Forelimb muscle (tissue), 1 donor: ENCODE measurements at places on chromosomes 5 and 9. TPM values are rescaled to one million over a fixed set of nuclear protein-coding genes. Genes with fewer than 3 reads are reported as not detected.

DNA sequence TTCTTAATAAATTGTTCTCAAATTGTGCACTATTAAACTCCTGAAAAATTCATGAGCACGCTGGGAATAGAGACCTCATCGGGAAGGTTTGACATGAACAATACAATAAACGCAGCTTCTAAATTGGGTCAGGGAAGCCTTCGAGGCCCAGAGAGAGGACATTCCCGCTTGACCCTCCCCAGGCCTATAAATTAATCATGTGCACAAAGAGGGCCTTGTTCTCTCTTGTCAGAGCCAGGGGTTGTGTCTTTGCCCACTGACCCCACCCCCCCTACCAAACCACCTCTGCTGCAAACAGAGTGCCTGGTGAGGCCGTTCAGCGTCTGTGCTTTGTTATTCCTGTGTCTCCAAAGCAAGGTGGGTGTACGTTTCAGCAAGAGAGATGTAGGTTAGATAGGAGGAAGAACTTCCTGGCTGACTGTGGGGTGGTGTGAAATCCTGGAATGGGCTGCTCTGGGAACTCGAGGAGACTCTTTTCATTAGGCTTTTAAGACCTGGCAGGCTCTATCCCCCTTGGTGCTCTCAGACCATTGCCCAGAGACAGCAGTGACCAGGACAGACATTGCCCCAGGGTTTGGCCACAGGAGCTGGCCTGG, 18.2 kb upstream of the DAB2IP start:
- DNase-seq = no peak

DNA sequence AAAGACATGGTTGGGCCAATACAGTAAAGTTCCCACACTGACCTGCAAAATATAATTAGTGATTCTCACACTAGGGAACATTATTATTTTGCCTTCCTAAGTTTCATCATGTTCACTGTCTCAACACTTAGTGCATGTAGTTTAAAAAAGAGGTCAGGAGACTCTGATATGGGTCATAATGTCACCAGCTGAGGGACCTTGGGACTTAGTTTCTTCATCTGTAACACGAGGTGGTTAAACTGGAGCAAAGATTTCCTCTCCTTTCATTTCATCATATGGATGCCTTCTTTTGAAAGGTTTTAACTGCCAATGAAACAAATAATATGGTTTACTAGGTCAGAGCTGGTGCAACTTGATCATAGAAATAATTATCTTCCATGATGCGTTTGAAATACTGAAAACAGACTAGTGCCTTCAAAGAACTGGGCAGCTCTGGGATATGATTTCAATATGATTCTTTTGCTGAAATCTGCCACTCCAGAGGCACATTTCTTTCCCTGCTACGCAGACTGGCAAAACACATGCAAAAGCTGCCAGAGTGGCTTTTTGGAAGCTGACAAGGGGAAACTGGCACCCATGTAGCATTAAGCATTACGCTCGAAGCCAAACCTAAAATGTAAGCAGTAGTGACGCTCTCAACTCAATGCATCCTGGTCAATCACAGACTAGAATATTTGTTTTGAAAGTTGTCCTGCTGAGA, 20.8 kb downstream of the RETREG1 start:
- DNase-seq = no peak

GRCh38 chr9:95065224-95065623, 252.3 kb downstream of the FANCC start:
- no peak for DNase-seq

DNA sequence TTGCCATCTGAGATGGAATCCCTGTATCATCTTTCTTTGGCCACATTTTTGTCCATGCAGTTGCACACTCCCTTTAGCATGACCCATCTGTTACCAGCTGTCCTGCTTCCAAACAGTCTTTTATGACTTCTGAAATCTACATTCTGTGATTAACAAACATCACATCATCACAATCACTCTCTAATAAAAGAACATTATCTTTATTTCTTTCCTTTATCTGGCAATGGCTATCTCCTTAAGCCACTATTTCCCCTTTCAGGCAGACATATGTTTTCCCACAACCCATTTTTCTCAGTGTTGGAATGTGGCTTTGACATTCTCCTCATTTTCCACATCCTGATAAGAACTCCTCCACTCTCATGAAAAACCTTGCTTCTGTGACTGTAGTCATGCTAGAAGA, 141.0 kb downstream of the ST8SIA4 start:
- DNase-seq = no peak

GRCh38 chr5:157362982-157363381, 97.0 kb upstream of the NIPAL4 start:
- no peak for DNase-seq

- DNase-seq = no peak
Observed at GRCh38 chr9:125649315-125649714, 57.7 kb downstream of the MAPKAP1 start.

DNA sequence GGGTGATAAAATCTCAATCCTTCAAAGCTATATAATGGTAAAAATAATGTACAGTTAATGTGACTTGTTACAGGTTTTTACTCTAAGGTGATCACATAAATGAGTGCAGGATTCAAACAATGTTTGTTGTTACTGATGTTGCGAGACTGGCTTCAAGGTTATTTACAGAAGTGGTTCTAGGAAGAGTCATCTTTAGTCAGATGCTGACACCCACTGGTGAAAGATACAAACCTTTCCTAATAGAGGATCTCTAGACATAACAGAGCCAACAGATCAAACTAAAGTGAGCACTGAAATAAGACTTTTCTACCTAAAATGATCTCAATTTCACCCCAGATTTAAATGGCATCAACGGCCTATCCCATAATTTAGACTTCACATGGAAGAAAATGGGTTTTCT, 20.2 kb downstream of the ARSB start:
- peak; percentile 67 for DNase-seq

DNA sequence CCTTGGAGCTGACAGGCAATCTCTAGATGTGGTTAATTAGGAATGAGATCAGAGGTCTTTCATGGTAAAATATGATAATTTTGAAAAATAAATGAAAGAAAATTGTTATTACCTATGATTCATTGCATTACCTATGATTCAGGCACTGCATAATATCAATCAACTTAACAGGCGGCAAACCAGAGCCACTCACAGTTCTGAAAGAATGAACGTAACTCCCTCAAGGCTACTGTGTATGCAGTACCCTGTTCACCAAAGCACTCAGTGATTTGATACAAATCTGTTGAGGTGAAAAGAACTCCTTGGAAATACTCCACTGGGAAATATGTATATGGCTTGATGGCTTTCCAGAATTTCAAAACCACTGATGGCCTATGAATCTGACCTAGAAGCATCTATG, 398.9 kb downstream of the ACTL7B start:
- no peak for DNase-seq

- no peak for DNase-seq
Observed at GRCh38 chr5:96854067-96854466, 22.2 kb upstream of the ERAP2 start.

- no peak for DNase-seq
Observed at GRCh38 chr5:158384535-158385481, 525.9 kb upstream of the CLINT1 start.

DNA sequence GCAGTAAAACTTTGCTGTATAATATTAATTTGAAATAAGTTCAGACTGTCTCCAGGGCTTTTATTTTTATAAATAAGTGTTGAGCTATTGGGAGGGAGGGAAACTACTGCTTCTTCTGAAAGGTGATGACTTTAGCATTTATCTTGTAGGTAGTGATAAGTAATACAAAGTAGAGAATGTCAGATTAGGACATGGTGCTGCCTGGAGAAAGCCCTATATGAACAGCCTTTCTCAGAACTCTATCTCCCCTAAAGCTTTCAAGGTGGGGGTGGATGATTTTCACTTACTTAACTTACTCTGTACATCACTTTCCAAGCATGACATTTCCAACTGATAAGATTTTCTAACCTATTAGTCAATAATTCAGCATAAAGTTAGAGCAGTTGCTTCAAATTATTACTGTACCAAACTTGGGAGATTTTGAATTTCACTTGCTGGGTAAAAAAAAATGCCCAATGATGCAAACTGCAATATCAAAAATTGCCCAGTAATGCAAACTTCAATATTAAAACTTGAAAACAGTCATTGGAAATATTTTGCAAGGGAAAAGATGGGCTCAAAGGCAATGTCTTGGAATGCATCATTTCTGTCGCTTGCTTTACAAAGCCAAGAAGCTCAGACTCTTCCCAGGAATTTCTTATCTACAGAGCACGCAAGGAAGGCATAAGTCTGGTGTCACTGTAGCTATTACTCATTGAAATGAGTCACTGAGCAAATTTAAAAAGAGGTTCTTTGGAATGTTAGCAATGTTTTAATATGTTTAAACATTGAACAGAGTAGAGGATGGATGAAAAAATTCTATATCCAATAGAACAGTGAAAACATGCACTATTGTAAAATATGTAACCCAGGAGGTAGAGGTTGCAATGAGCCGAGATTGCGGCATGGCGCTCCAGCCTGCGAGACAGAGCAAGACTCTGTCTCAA, 569.5 kb downstream of the PSAT1 start:
- no peak for DNase-seq

GRCh38 chr5:176888016-176888864, 10.9 kb downstream of the HK3 start:
- no peak for DNase-seq

- DNase-seq = no peak
Observed at GRCh38 chr9:116282597-116282996, 129.0 kb downstream of the PAPPA start.

DNA sequence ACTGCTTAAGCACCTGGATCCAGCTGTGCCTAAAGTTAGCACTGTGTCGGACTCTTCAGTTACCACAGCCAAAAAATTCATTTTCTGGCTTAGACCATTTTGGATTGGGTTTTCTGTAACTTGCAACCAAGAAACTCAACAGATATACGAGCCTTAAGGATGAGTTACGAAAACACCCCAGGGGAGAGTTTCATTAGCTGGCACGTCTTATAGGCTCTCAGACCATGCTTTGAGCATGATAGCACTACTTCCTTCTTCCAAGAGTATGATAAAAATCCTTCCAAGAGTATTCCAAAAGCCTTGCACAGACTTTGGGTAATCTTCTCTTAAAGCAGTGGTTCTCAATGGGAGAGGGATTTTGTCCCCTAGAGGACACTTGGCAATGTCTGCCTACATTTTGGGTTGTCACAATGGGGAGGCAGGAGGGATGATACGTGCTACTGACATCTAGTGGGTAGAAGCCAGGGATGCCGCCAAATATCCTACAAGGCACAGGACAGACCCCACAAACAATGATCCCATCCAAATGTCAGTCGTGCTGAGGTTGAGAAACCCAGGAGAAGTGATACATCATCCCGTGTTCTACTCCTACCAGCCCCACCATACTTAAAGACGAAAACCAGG, 64.8 kb downstream of the SMIM23 start:
- no peak for DNase-seq

- no peak for DNase-seq
Observed at GRCh38 chr5:116387738-116388137, 186.9 kb downstream of the SEMA6A start.

DNA sequence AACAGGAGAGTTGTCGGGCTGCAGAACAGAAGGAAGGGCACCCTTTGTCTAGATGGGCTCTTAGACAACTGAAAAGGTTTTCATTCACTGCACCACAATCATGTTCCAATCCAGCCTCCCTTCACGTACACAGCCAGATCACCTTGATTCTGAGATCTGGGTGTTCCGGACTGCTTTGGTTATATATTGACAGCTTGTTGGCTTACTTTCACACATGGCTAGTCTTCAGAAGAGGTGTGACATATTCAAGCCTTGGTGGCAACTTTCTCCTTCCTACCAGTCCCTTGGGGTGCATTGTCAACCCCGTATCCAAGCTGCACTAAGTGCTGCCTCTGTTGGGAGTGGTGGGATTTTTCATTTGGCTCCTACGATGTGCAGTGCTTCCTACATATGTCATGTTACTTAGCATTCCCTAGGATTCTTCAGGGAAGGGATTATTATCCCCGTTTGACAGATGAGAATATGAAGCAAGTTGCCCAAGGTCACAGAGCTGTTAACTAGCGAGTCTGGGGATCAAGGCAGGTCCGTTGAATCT, 100.6 kb downstream of the LIFR start:
- DNase-seq = no peak

DNA sequence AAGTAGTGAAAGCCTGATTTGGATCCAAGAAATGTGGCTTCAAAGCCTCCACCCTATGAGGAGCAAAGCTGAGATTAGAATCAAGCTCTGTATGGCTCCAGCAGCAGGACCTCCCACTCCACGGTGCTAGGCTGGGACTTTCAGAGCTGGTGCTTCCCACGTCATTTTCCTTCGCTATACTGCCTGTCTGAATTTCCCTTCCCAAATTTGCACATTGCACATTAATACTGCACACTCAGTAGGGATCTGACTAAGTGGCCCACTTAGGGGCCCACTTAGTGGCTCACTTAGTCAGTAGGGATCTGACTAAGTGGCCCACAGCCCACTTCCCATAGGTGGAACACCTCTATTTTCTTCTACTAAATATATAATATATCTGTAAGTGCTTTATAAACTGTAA, 14.1 kb upstream of the SPDL1 start:
- no peak for DNase-seq

DNA sequence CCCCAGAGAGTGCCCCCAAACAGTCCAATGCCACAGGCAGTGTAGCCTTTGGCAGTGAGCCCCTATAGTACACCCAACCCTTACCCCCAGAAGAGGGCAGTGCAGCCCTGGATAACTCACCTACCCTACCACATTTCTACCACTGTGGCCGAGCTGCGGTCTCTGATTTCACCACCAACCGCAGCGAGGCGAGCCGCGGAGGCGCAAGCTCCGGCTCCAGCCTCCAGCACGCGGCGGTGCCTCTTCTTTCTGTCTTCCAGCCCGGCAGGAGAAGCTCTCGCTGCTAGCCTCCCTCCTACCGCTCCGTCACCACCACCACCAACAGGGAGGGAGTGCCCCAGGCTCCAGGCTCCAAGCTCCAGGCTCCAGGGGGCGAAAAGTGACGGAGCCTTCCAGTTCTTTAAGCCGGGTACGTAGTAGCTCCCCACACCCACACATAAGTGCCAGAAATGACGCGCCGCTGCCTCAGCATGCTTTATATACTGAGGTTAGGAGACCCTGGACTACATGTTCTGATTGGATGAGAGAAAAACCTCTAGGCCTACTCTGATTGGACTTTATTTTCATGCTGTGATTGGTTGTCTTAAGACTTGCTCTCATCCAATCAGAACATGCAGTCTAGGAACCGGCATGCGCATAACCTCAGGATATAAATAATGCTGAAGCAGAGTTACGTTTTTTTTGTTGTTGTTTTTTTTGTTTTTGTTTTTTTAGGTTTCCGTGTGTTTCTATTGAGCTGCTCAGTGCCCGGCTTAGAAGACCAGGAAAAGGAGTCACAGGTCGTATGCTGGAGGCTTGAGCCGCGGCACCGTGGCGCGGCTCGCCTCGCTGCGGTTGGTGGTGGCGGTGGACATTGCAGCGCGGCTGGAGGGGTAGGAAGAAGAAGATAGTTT, at the start of gene PCAT7:
Gene PCAT7, plus strand, starts transcription at position 645 of the 893 bp plus-strand sequence.
- no peak for DNase-seq

Gene EFNA5
- 3.0 TPM for polyA plus RNA-seq

Gene CACFD1
- polyA plus RNA-seq = 19.0 TPM

Gene OMD
- polyA plus RNA-seq = 3.5 TPM

Gene PCDHA11
- not detected for polyA plus RNA-seq

Gene ADAMTS2
- 33.0 TPM for polyA plus RNA-seq

Gene MXD3
- 19.0 TPM for polyA plus RNA-seq
